Activated CD4-positive, alpha-beta T cell treated with anti-CD3 and anti-CD28 coated beads, Interleukin-2, amount 10 ng/mL, durations not matched to agents 24 days and 14 days (primary cell): ENCODE measurements at places on chromosomes 3 and 15. TPM values are rescaled to one million over a fixed set of nuclear protein-coding genes. Genes with fewer than 3 reads are reported as not detected.

Gene CLDN18
- total RNA-seq: not detected in 2 replicates

GRCh38 chr3:14536837-14537589, 3.1 kb downstream of the GRIP2 start:
- H3K4me3 ChIP-seq: no peak overlapping the region
- no peaks in the 10 kb centered on the region for H3K4me1 ChIP-seq
- no peak for DNase-seq
- H3K27ac ChIP-seq: no peak overlapping the region

Gene FETUB
- not detected in 2 replicates for total RNA-seq

GRCh38 chr3:82376883-82377282, 615.4 kb upstream of the GBE1 start:
- no peak for DNase-seq
- no peaks in the 10 kb centered on the region for H3K27me3 ChIP-seq
- H3K4me1 ChIP-seq: no peaks in the 10 kb centered on the region
- no peak overlapping the region for H3K27ac ChIP-seq
- no peak overlapping the region for H3K4me3 ChIP-seq
- H3K36me3 ChIP-seq: no peaks in the 10 kb centered on the region

Gene CNTN6
- total RNA-seq: not detected in 2 replicates

Gene C3orf62
- total RNA-seq: 8.0 and 9.6 TPM in 2 replicates

DNA sequence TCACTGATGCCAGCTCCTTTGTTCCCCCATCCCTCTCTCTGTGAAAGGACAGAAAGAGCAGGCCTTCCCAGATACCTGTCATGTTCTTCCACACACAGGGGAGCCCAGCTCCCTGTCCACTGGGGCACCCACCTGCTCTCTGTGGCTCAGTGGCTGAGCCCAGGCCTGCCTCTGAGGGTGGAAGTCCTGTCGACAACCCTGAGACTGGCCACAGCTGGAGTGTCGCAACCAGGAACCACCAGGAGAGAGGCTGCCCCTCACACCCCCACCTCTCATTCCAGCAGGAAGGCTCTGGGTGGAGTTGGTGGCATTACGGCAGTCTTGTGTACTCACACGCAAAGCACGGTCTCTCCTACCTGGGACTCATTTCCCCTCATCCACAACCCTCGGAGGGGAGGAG, 66.3 kb downstream of the MEGF11 start:
- H3K4me1 ChIP-seq: no peaks in the 10 kb centered on the region
- H3K36me3 ChIP-seq: no peaks in the 10 kb centered on the region
- DNase-seq: no peak

GRCh38 chr15:89243046-89243690, 611 bp upstream of the FANCI start:
- H3K27me3 ChIP-seq: peaks cover 15% of the 10 kb centered on the region
- no peak for DNase-seq
- H3K4me1 ChIP-seq: peaks cover 36% of the 10 kb centered on the region

- H3K27me3 ChIP-seq: no peaks in the 10 kb centered on the region
- H3K4me3 ChIP-seq: no peak overlapping the region
- H3K27ac ChIP-seq: no peak overlapping the region
Measured at GRCh38 chr15:75589071-75589470, 10.0 kb upstream of the PTPN9 start.

DNA sequence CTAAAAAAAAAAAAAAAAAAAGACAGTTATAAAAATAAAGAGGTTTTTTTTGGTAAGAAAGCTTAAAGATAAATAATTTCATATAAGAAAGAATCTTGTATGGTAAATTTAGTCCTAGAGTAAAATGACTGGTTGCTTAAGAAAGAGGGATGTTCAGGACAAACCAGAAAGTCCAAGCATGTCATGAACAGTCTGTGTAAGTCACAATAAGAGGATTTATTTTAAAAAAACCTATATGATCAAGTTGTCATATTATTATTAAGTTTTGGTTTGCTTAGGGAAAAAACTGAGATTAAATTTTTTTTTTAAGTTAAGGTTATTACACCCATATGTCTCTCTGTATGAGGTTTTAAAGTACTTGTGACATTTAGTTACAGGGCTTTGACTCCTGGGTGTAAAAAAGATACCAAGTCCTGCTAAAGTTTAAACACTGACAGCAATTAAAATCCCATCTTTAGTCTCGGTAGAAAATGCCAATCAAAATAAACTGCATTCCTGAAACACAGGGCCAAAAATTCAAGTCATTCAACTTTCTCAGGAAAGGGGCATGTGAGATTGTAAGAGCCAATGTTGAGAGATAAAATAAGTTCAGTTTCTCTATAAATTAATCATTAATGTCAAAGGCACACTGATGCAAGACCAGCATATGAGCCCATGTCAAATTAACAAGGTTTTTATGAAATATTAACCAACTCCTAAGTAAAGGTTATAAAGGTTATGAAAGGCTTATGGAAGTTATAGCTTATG, 8.5 kb upstream of the BDH1 start:
- peaks cover 19% of the 10 kb centered on the region for H3K27me3 ChIP-seq
- H3K4me1 ChIP-seq: peaks cover 8% of the 10 kb centered on the region
- H3K27ac ChIP-seq: no peak overlapping the region
- no peak overlapping the region for H3K4me3 ChIP-seq

DNA sequence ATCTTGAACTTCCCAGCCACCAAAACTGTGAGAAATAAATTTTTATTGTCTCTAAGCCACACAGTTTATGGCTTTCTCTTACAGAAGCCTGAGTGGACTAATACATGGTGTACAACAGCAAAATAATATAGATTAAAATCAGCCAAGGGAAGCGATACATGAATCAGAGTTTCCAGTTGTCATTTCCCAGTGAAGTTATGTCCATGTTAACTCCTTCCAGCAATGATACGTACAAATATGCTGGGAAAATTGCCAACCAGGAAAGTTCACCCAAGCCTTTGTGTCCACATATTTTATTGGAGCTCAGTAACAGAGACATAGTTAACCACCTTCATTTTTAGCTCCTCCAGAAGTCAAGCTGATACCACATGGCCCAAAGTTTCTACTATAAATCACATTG, 280.9 kb upstream of the KCNMB2 start:
- H3K27me3 ChIP-seq: no peaks in the 10 kb centered on the region
- no peak overlapping the region for H3K4me3 ChIP-seq
- H3K36me3 ChIP-seq: no peaks in the 10 kb centered on the region
- DNase-seq: no peak

GRCh38 chr3:79885407-79885806, 117.6 kb upstream of the ROBO1 start:
- no peaks in the 10 kb centered on the region for H3K4me1 ChIP-seq
- H3K4me3 ChIP-seq: no peak overlapping the region
- no peaks in the 10 kb centered on the region for H3K36me3 ChIP-seq

DNA sequence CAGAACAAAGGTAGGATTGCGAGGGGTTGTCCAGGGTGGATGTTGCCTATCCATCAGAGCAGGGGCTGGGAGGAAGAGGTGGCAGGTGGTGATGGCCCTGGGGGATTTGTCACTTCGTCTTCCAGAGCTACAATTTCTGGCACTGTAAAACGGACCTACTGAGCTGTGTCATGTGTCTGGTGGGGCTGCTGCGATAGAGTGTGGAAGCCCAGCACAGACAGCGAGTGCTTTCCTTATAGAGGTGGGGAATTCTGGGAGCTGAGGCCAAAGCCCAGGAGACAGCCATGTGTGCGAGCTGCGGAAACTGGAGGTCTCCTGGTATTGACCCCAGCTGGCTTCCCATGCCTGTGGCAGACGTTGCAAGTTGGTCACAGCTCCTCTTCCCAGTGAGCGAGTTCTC, 61.2 kb upstream of the SEC22A start:
- no peak overlapping the region for H3K27ac ChIP-seq
- DNase-seq: no peak
- no peak overlapping the region for H3K4me3 ChIP-seq
- H3K27me3 ChIP-seq: no peaks in the 10 kb centered on the region
- H3K36me3 ChIP-seq: peaks cover 10% of the 10 kb centered on the region
